ENCODE measurements at places on chromosomes 5 and 9.

DNA sequence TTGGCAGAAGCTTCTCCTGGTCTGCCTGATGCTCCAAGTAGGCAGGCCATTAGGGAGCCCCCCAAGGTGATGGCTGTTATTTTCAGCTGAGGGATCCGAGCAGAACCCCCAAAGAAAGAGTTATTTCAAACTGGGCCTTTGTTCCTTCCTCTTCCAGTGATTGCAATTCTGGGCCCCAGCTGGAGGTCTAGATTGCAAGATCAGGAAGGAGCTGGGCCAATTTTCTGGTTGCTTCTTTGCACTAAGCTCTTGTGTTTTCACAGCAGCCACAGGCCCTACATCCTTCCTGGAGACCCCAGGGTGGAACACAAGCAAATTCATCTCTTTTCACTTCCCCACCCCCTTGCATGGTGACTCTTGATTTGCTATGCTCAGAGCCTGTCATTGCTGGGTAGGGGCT, 215.0 kb downstream of the SEMA6A start:
- no peak for DNase-seq

DNA sequence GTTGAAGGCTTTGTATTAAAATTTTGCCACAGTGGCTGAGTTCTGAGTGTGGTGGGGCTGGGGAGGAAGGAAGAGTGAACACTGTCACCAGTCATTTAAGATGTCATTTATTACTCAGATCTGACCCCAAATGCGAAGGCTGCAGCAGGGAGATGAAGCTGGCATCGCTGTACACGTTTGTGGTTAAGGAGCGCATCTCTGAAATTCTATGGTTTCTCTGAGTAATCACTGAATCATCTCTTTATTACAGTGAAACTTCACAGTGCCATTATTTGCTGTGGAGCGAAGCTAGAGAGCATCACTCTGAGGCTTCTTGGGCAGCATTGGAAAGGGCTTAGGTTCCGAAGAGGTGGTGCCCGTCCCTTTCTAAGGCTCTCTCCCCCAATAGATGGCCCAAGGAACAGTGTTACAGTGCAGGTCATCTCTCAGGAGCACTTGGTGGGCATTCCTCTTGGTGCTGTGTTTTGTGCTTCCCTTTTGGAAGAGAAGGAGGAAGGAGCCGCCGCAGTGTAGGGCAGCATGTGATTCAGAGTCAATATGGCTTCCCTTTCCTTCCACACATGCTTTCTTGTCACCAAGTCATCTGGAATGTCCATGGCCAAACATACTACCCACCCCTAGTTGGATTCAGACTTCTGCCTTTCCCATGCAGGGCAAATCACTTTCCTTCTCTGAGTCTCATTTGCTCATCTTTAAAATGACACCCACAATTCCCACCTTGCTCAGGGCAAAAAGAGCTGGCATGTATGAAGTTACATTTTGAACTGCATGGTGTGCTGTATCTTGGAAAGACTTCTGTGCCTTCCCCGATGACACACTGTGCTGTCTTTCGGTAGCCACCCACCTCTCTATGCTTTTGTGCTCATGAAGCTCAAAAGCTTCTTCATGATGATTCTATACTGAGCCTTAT, 9.3 kb upstream of the TEX48 start:
- DNase-seq = no peak

DNA sequence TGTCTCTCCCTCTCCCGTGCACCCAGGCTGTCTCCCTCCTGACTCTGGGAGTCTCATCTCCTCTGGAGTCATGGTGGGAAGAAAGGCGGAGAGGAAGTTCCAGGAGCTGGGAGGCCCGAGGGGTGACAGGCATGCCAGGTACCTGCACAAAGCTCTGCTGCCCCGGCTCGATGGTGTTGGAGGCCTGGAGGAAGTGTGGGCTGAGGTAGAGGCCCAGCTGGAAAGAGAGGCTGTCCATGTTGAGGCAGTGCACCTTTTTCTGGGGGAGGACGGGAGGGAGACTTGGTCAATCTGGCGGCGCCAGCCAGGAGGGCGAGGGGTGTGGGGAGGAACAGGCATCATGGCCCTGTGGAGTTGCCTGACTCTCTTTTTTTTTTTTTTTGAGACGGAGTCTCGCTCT, 15.9 kb downstream of the FPGS start:
- no peak for DNase-seq

DNA sequence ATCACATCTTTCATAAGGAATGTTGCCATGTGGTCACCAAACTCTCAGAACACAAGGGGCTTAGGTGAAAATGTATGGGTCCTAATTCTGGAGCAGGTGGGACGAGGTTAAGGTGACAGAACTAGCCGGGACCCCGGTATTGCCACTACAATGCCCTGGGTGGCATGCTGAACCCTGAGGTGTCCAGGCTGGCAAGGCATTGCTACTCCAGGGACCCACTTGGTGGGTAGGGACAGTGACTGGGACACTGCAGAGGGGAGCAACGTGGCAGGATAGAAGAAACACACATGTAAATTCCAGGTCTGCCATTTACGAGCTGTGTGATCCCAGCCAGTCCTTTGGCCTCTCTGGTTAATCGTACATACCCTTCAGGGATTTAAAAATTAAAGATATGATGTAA, 206.9 kb upstream of the MVB12B start:
- DNase-seq = no peak

Measured in NCI-H1694 treated with DMSO at 0.1 percent for 48 hours (cell line).